Stimulated activated CD4-positive, alpha-beta T cell treated with anti-CD3 and anti-CD28 coated beads, Interleukin-1b, Interleukin-23, amount 100 ng/mL, for 24 hours (primary cell): ENCODE measurements at places on chromosomes 6 and 20.

GRCh38 chr6:64104051-64104450, 468.4 kb downstream of the PHF3 start:
- DNase-seq = no peak

GRCh38 chr6:74415056-74415455, 719.1 kb downstream of the CD109 start:
- no peak for DNase-seq

- no peak for DNase-seq
These were observed 43.5 kb upstream of the TPD52L1 start for GRCh38 chr6:125110056-125110455.

GRCh38 chr20:63500902-63501817, 2.3 kb upstream of the EEF1A2 start:
- DNase-seq = no peak

- no peak for DNase-seq
These were observed 237.5 kb downstream of the ERMARD start for GRCh38 chr6:169988769-169989550.

DNA sequence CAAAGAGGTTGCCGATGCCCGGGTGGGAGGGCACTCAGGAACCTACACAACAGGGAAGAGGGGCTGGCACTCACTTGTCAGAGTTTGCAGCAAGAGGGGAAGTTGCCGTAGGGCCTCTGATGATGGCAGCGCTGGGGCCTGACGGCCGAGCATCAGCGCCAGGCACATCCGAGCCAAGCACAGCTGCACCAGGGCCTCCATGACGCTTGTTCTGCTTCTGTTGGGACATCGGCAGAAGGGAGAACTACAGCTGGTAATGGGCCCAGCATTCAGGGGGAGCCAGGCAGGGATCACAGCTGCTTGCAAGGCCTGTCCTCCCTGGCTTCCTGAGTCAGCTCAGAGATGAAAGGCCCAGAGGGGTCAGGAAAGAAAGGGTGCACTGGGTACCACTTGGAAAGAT, 367.7 kb downstream of the CDH4 start:
- no peak for DNase-seq

DNA sequence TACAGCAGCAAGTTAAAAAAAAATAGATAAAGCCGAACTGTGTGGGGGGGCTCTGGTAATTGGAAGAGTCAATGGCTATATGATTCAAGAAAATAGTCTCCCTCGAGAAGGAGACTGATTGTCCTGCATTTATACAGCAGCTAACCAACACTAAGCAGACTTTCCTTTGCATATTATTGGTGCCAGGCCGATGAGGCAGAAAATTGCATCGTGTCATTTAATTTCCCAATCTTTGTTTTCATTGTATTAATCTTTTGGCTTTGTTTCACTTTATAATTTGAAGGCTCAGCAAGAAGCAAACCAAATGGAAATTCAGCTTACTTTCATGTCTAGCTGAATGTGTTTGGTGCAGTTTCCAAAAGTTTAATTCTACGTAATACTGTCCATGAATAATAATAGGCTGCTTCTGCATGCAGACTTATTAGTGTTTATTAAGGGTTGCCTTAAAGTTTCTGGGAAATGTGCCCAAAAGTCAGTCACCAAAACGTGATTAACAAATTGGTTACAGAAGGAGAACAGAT, 258.5 kb downstream of the HACE1 start:
- no peak for DNase-seq

- DNase-seq = no peak
These were observed 6.4 kb downstream of the CFB start for GRCh38 chr6:31952140-31952805.

- DNase-seq = no peak
These were observed 168.0 kb downstream of the CDK19 start for GRCh38 chr6:110646951-110647910.

- no peak for DNase-seq
These were observed 408.4 kb upstream of the EPHA7 start for GRCh38 chr6:93827728-93828127.

DNA sequence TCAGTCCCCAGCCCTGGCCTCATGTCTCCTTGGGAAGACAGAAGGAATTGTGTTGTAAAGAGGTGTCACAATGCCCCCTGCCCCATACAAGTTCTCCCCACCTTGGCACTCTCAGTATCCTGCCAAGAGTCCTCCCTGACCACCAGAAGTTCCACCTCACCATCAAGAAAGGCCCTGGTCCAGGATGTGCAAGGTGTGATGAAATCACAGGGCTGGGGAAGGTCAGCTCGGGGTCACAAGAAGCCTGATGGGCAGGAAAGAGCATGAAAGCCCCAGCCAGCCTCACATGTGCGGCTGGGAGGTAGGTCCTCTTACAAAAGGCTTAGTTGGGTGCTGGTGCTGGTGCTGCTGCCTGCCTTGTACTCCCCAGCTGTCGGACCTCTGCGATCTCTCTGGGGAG, 12.9 kb upstream of the C6orf132 start:
- DNase-seq = no peak

DNA sequence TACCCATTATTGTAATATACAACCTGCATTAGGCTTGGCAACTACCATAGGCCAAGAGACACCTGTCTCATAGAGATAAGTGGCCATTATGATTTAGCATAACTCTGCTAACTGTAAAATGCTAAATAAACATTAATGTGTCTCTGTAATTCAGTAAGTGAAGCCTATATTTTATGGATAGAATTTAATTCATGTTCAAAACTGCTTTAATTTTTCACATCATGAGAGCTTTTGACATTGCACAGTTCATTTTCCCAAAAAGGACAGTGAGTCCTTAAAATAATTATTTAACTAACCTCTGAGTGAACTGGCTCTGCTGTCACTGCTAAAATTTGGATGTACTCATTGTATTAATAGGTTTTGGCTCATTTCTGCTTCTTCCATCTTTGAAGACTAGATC, 41.4 kb upstream of the TMX4 start:
- DNase-seq = no peak

DNA sequence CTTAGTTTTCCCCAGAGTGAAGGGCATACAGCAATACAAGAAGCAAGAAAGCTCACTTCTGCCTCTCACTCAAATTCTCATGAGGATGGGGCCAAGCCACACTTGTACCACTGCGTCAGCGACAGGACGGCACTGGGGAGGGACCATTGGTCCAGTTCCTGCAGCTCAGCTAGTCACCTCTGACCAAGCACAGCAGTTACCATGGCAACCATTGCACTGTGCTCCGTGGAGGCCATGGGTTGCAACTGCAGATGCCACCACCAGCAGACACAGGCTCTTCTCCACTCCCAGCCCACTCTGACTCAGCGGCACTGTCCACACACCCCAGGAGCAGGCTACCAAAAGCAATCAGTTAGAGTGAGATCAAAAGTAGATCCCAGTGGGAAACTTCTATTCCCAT, 441.1 kb upstream of the ARID1B start:
- no peak for DNase-seq

DNA sequence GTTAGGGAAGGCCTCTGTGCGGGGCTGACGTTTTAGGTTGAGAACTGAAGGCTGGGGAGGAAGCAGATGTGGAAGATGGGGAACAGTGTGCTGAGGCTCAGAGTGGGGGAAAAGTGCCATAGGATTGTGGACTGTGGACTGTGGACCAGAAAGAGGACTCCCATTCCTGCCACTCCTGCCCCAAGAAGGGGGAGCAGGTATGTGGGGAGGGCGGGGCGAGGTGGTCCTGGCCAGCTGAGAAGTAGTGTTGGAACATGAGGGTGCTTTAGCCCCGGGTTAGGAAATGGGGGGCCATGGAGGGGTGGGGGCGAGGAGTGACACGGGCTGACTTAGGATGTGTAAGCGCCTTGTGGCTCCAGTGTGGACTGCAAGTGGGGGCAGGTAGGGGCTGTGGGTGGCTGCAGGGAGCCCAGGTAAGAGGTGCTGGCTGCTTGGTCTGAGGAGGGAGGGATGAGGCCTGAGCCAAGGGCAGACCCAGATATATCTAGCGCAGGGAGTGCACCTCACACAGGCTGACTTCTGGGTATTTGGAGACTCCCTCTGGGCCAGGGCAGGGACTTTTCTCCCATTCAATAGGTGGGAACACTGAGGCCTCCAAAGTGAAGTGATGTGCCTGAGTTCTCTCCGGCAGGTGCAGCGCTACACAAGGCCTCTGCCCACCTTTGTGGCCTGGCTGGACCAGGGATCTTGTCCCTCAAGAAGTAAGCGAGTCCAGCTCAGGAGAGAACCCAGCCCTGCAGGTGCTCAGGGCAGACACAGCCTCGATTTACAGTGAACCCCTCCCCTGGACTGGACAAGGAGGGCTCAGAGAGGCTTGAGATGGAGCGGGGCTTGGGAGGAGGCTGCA, 76.6 kb upstream of the TOX2 start:
- no peak for DNase-seq

GRCh38 chr6:157550114-157550989, 169.4 kb downstream of the ZDHHC14 start:
- no peak for DNase-seq

GRCh38 chr20:21901470-21902275, 196.2 kb downstream of the PAX1 start:
- DNase-seq = no peak

DNA sequence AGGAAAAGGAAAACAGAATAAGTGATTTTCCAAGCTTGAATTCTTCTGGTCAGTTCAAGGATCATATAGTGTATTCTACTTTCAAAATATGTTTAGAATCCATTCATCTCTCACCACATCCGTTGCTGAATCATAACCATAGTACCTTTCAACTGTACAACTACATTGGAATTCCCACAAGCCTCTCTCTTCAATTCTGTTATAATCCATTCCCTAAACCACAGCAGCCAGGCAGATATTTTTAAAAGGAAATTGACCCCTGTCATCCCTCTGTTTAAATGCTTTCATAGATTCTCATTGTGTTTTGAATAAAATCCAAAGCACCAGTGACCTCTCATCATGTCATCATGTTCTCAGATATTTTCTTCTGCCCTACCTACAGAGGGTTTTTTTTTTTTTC, 412.7 kb downstream of the GRIK2 start:
- no peak for DNase-seq

DNA sequence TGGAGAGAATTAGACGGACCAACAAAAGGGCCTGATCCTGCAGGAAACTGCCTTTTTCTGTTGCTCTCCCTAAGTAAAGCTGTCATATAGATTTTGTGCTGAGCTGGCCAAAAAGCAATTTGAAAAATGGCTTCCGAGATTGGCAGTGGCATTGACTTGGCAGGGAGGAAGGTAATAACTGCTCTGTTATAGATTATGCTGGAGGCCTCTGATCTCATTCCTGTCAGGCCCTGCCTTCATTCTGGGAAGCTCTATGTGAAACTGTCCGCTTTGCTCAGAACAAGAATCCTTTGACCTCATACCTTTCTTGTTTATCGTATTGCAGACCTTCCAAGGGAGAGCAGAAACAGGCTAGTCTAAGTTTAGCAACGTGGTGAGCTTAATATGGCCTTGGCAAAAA, 234.4 kb downstream of the PHACTR1 start:
- no peak for DNase-seq

DNA sequence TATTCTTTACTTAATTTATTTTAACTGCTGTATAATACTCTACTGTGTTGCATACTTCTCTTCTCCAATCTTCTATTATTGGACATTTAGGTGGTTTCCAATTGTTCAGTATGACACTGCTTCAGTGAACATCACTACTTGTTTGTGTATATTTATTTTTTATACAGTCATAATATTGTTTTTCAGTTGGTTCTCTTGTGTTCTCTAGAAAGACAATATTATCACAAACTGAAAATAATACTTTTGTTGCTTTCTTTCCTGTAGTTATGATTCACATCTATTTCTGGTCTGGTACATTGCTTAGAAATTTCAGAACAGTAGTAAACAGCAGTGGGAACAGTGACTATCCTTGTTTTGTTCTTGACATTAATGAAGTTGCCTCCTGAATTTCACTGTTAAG, 62.8 kb upstream of the GTSF1L start:
- no peak for DNase-seq

GRCh38 chr6:41464481-41464880, 81.7 kb upstream of the FOXP4 start:
- no peak for DNase-seq

- no peak for DNase-seq
These were observed 35.9 kb upstream of the PIM1 start for GRCh38 chr6:37134036-37134395.

DNA sequence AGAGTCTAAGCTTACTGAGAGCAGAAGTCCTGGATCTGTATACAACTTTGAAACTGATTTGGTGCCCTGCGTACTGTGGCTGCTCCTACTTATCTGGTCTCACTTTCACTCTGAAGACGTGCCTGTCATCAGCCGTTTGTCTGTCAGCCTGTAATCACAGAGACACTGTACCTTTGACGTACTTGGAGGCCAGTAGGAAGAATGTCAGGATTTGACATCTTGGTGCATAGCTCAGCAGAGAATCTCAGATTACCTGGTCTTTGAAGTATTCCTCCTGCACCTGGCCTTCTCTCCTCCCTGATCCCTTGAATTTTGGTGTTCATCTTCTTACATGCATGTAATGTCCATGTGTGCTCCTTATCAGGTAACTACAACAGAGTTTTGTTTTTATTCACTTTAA, 37.7 kb downstream of the DSE start:
- no peak for DNase-seq

DNA sequence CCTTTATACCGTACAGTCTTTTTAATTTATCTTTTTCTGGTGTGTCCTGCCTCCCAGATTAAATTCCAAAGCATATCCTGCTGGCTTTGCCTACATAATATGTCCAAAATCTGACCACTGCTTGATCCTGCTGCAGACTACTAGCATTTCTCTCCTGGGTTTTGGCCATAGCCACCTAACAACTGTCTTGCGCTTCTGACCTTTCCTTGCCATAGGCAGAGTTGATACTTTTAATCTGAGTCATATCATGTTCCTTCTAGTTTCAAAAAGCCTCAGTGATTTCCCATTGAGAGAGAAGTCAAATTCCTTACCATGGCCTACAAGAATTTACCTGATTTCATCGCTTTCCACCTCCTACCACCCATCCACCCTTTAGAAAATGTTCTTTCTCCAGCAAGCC, 104.8 kb downstream of the BCKDHB start:
- no peak for DNase-seq

GRCh38 chr20:60038400-60039008, 80.3 kb downstream of the CDH26 start:
- no peak for DNase-seq

GRCh38 chr6:16397623-16398022, 159.2 kb downstream of the GMPR start:
- no peak for DNase-seq

DNA sequence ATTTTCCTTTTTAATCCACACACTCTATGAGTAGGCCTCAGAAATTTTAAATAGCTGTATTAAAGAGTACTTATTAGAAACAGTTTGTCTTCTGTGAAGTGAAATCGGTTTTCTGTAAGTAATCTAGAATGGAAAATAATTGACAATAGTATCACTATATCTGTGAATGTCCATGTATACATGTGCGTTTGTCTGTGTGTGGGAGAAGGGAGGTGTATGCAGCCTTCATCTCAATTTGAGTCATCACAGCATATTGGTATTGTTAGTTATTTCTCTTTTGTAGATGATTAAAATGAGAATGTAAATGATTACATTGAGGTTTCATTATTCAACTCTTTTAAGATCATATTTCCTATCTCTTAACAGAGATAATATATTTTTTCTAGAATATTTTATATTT, 206.0 kb downstream of the EYS start:
- no peak for DNase-seq
